ENCODE measurements at places on chromosomes 3 and 15.

DNA sequence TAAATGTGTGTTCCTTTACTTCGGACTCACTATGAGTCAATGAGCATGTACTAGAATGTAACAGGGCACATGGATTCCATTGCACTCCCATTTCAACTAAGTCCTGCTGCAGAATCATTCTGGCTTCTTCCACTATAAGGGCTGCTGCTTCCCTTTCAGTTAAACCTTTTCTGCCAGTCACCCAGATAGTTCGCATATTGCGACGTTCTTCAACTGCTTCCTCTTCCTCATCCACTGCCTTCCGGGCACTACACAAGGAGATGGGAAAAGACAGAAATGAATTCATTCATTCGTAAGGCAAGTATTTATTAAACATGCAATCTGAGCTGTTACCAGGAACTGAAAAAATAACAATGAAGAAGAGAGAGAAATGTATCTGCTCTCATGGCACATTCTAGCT lies 55.6 kb downstream of the POLQ start:
- no peak for DNase-seq

DNA sequence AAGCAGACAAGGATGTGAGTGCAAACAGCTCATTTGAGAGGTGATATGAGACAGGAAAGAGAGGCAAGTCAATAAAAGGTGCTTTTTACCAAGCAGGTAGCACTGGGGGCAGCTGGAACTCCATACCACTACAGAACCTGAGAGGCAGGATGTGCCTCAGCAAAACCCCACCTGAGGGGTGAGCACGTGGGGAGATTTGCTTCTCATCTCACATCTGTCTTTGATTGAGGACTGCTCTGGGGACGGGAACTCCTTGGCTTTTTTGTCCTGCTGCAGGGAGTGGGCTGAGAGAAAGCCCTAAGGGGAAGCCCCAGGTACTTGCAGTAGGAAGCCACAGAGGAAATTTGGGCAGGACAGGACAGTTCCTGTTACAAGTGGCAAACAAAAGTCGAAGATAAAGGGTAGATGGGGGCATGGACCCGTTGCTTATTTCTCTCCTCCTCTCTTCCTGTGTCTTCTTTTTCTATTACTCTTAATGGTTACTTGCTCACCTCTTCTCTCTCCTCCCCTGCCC lies 27.1 kb downstream of the CFAP161 start:
- DNase-seq: peak; percentile 8

DNA sequence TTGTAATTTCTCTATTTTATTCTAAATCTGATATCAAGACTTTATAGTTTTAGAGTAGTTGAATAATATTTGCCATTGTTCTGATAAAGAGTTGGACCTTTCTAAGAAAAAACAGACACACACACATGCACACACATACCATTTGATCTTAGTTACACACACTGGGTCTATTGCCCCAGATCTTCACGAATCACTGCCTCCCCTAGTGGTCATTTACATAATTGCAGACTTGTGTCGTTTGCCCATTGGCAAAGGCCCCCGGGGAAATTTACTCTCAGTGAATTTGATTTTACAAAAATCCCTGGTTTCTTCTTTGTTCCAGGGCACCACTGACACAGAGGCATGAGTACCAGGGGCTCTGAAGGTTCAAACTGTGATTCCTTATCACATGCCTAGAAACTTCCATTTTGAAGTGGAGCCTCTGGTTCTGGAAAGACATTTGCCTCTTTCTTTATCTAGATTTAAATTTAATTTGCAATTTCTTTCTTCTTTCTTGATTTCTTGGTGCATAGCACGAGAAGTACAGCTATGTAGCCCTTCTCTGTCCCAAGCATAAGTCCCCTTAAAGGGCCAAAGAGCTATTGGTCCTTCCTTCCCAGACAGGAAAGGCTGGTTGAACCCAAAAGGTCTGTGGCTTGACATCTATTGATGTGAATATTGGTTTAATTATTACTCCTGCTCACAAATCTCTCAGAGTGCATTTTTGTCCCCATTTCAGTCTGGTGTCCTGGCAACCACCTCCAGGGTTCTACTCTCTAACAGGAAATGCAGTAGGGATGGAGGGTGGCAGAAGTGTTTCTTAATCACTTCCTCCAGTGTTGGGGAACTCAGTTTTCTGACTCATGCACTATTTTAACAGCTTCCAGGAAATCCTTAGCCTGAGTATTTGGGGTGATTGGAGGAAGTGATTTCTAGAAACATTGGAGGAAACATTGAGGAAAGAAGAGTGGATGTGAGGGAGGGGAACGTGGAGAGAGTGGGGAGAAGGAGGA lies 32.4 kb upstream of the SLC6A11 start:
- DNase-seq: no peak

- DNase-seq: no peak
Observed at GRCh38 chr3:113339616-113340244, 101.6 kb downstream of the CFAP44 start.

DNA sequence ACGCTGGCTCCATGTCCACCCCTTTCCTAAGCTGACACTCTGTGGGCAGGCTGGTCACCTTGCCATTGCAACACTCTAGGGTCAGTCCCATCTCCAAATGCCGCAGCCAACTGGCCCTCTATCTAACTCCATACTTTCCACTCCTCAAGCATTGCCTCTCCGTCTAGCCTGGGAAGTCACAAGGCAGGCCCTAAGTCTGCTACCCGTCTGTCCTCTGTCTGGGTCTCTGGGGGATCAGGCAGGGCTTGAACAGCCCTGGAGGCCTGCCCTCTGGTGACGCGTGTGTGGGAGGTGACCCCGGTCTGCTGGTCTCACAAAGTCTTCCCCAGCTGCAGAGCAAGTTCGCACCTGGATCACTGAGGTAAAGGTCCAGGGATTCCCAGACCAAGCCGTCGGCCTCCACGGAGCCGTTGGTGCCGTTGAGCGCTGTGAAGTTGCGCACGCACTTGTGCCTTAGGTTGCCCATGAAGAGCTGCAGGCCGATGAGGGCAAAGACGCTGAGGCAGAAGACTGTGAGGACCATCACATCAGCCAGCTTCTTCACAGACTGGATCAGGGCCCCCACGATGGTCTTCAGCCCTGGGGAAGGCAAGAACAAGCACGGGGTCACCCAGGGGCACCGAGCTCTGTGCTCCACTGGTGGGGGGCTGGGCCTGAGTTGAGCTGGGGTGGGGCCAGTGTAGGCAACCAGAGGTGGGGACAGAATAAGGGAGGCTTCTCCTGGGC lies 39.9 kb downstream of the SCN5A start:
- DNase-seq: no peak

DNA sequence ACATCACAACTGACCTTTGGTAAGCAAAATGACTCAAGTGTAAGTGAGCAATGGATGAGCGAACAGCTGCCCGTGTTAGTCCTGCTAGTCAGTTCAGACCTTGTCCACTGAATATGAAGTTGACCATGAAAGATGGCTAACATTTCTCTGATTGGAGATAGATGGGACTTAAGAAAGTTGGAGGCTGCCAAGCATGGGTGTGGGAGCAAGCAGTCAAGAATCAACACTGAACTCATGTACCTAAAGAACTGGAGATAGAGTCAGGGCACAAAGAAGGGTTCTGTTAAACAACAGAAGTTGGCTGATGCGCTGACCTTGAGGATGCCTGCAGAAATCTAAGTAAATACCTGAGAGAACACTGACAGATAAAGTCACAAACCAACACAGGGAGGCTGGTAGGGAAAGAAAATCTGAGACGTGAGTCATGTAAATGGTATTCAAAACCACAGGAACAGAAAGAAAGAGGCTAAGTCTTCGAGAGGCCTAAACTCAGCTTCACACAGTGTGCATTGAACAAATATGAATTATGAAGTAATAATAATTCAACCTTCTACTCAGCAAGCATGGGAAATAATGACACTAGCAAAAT lies 30.7 kb upstream of the ANPEP start:
- DNase-seq: no peak

GRCh38 chr3:102069211-102069662 lies 219.9 kb downstream of the NFKBIZ start:
- no peak for DNase-seq

DNA sequence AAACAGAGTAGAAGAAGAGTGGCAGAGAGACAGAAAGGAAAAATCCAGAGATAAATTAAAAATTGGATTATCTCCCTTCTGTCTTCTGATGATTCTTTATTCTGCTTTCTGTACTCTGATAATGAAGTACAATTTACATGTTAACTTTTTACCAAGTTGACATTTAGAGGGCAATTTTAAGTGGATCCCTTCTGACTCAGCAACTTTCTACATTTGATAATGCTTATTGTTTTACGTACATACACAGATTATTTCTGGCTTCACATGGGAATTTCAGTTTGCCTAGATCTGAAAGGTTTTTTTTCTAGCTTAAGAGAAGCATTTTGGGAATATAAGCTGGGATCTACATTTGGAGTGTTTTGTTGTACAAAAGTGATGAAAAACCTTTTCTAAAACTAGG lies 491.3 kb downstream of the OTOL1 start:
- DNase-seq: no peak

DNA sequence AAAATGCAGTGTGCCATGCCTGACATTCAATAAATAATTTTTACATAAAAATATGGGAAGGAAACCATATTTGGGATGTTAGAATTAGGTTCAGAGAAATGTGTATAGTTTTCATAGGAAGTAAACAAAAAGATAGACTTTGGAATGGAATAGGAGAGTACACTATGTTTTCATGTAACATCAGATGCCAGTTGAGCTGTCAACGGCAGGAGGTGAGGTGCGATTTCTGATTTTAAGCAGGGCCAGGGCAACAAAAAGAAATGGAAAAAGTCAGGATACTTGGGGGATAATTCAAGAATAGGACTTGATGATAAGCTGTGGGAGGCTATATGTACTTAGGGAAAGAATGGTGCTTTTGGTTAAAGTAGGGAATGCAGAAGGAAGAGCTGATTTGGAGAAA lies 639.5 kb downstream of the OTOL1 start:
- no peak for DNase-seq

DNA sequence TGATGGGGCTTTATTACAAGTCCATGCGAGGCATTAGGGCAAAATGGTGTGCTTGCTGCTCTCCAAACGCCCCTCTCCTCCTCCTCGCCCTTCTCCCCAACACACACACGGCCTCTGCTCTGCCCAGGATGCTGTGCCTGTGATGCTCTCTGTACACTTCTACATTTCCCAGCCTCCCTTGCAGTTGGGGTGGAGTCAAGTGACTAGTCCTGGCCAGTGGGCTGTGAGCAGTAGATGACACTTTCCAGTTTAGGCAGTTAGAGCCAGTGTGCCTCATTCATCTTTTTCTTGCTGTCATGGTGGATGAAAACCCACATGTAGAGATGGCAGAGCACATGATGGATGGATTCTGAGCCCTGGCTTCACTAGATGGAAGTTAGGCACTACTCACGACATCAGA lies 5.4 kb downstream of the TRH start:
- DNase-seq: no peak
